Erythroblast (primary cell): ENCODE measurements at places on chromosomes 16 and 17.

DNA sequence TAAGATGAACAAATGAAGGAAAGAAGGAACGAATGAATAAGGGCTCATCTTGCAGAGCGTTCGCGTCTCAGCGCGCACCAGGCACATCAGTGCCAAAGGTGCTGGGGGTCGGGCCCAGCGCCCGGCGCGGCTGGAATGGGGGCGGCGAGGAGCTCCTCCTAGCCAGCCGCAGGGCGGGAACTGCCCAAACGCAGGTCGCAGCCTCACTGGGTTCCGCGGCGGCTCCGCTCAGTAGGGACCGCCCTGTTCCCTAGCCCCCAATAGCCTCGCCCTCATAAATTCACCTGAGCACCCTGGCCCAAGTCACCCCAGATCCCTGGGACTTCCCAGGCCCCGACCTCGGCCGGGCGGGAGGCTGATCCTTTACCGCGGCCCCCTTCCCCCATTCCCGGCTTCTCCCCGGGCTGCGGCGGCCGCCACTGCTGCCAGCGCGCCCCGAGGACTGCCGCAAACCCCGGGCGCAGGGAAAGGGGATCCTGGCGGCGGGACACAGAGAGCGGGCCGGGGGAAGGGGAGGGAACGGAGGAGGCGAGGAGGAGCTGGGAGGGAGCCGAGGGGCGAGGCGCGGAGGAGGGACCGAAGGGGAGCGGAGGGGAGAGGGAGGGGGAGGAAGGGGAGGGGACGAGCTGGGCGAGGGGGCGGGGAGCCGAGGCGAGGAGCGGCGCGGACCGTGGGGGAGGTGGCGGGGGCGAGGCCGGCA lies 377 bp upstream of the CRHR1 start:
- no peak for DNase-seq

DNA sequence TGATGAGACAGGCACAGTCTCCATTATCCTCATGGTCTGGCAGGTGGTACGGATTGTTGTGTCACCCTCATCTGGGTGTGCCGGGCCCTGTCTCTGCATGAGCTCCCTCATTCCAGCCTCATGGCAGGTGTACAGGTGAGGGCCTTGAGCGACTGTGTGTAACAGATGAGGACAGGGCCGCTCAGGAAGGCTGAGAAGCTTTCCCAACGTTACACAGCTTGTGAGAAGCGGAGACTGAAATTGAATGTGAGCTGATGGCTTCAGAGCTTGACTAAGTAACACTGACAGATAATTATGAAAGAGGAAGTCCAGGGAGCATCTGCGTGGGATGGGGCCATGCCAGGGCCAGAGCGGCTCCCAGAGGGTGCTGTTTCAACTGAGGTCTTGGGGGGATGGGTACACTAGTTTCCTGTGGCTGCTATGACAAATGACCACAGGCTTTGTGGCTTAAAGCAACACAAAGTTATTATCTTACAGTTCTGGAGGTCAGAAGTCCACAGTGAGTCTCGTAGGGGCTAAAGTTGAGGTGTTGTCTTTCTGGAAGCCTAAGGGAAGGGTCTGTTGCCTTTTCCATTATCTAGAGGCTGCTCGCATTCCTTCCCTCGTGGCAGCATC lies 36.7 kb downstream of the CMIP start:
- peak; percentile 5 for DNase-seq

- no peak for DNase-seq
Measured at GRCh38 chr16:53839150-53839549, 135.2 kb downstream of the FTO start.

GRCh38 chr16:84907575-84907974 lies 87.8 kb downstream of the CRISPLD2 start:
- no peak for DNase-seq

GRCh38 chr16:50910736-50911100 lies 168.8 kb downstream of the CYLD start:
- no peak for DNase-seq
